ENCODE measurements at places on chromosomes 11 and 22.

- DNase-seq, result no peak
Measured at GRCh38 chr11:96125400-96125799, 201.5 kb upstream of the MTMR2 start.

DNA sequence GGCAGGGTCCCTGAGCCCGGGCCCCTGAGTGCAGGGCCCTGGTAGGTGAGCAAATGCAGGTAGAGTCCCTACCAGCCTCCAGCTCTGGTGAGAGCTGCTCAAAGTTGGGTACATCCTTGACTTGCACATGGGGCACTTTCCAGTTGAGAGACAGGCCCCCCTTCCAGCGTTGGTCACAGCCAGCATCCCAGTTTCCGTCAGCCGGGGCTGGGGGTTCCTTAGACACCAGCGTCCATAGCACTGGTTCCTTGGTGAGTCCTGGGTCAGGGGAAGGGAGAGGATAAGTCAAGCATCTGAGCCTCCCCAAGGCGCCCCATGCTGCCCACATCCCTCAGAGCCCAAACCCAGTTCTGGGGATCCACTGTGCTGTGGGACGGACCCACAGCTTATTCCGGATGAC, 5.6 kb downstream of the PNPLA5 start:
- DNase-seq, result no peak

DNA sequence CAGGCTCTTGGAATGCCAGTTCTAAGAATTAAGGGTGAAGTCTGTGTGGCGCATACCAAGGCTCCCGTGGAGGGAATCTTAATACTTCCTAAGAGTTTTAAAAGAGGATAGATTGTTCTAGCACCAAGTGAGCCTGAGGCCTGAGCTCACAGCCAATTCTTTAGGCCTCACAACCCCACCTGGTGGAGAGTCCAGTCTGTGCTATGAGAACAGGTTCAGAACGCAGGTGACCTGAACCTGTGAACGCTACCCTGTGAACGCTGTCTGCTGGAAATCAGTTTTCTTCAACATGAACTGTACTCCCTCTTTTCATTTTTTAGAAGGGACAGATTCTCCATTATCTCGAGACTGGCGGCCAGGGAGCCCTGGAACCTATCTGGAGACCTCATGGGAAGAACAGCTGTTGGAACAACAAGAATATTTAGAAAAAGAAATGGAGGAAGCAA, 43.2 kb upstream of the DLAT start:
- DNase-seq, result peak; percentile 9

DNA sequence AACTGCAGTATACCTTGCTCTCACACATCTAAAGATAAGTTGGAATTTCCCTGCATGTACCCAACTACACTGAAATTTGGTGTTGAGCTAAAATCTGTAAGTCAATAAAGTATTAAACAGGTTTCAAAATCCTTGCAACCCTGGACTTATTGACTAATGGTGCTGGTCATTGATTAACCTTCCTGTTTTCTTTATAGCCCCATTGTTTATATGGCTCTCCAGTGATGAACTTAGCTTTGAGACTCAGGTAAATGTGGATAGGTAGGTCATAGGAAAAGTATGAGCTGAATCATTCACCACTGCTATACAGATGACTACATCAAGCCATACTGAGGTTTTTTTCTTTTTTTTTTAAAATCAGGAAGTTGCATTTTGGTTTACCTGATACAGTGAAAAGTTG, 132.7 kb downstream of the FAT3 start:
- no peak for DNase-seq
